Fibroblast of the conjunctiva (primary cell): ENCODE measurements at places on chromosomes 13 and 19.
A peak's percentile ranks its signal among the peaks of the same experiment; 100 is the strongest.

DNA sequence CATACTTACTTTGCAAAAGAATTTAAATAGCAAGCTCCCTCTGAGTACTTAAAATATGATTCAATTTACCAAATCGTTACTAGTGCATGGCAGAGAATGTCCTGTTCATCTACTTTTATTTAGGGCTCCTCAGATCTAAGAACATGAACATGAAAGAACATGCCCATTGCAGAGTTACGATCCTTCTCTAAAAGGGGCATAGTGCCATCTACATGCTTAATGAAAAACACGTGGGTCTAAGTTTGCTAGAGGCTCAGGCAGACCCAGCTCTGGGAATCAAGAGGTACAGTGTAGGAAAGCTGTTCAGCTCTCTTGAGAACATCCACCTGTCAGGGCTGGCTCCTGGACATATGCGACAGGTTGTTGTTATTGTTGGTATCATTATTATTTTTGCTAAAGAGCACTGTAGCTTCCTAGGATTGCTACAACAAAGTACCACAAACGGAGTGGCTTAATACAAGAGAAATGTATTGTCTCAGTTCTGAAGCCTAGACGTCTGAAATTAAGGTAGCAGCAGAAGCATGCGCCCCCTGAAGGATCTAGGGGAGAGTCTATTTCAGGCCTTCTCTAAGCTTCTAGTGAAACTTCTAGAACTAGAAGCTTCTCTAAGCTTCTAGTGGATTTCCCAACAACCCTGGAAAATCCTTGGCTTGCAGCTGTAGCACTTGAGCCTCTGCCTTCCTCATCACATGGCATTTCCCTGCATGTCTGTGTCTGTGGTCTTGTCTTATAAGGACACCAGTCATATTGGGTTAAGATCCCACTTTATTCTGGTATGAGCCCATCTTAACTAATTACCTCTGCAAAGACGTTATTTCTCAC lies 133.9 kb downstream of the DCT start:
- peak; percentile 43 for DNase-seq

DNA sequence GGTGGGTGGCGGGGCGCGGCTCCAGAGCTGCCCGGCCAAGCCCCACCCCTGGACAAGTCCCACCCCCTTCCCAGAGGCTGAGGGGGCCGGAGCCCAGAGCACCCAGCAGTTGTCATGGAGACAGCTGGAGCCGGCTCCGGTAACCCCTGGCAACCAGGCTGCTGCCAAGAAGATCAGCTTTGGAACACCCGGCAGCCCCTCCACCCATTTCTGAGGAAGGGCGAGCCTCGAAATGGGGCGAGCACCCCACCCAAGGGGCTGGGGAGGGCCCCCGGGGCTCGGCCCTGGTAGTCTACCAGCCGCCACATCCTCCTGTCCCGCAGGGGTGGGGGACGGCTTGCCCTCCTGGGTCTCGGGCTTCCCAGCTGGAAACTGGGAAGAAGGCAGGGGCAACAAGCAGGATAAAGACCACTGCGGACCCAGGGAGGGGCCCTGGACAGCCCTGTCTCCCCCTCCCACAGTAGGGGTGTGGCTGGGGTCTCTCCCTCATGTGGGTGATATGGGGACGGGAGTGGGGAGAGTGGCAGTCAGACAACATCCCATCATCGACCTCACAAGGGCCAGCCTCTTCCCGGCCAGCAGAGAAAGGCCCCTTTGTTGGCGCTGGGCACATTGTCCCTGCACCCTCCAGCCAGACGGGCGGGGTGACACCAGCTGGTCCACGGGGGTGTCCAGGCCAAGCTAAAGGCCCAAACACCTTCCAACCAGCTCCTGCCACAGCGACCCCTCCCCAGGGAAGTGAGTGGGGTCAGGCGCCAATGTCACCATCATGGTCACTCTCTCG lies 1.5 kb downstream of the CERS1 start:
- DNase-seq = peak; percentile 33

GRCh38 chr19:18304208-18304457 lies 18.7 kb downstream of the LSM4 start:
- no peak for DNase-seq

GRCh38 chr13:23731709-23732108 lies 157.5 kb downstream of the MIPEP start:
- no peak for DNase-seq

GRCh38 chr19:23328211-23328610 lies 67.1 kb downstream of the ZNF91 start:
- no peak for DNase-seq

GRCh38 chr13:45816427-45816826 lies 35.1 kb downstream of the SIAH3 start:
- DNase-seq = no peak
